ENCODE measurements at places on chromosomes 7 and 10.
A peak's percentile ranks its signal among the peaks of the same experiment; 100 is the strongest.

GRCh38 chr10:123275136-123275564 lies 120.9 kb downstream of the BUB3 start:
- no peak for DNase-seq

DNA sequence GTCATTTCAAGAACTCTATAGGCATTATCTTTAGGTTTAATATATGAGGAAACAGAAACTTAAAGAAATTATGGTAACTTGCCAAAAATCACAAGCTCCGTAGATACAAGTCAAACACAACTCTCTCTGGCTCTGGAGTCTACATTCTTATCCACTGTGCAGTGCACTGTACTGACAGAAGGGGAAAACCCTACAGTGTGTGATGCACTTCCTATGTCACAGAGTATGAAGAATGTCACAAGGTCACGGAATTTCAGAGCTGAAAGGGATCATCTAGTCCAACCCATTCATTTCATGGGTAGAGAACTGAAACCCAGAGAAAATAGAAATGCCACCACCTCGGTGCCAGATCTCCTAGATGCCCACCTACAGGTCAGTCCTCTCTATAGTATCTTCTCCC lies 86.1 kb downstream of the LRRTM3 start:
- DNase-seq, result no peak

DNA sequence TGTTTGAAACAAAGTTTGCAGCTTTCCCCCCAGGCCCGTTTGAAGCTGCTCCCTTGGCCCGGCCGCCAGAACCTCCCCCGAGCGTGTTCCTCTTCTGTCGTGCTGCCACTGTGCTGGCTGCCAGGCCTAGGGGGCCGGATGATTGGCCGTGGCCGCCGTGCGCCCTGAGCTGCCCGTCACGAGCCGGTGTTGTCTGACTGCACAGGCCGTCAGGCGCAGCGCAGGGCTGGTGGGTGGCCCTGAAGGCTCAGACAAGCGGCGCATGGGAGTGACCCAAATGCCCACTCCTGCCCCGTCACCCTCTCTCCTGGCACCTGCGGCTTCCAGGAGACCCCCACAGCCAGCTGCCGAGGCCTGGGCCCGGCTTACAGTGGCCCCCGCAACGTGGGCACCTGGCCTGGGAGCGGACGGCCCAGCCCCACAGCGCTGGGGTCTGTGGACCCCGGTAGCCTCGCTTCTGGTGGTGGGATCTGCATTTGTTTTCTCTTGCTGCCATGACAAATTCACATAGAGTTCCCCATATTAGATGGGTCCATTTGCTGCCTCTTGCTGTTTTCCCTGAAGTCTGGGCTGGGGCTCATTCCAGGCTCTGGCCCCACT lies 13.1 kb downstream of the JAKMIP3 start:
- DNase-seq, result no peak

DNA sequence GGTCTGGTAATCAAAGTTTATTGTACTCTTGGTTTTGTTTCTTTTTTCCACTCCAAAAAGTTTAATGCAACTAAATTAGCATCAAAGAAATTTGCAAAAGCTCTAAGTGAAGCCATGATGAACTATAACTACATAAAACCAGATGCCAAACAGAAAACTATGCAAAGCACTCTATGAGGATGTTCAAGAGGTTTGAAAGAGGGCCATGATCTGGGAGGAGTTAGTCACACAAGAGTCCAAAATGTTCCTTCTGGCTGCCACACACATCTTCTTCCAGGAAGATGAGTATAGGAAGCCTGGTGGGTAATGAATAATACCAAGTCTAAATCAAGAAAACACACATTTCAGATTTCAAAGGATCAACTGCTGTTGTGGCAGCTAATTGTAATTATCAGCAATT lies 28.4 kb downstream of the GLI3 start:
- DNase-seq, result no peak

DNA sequence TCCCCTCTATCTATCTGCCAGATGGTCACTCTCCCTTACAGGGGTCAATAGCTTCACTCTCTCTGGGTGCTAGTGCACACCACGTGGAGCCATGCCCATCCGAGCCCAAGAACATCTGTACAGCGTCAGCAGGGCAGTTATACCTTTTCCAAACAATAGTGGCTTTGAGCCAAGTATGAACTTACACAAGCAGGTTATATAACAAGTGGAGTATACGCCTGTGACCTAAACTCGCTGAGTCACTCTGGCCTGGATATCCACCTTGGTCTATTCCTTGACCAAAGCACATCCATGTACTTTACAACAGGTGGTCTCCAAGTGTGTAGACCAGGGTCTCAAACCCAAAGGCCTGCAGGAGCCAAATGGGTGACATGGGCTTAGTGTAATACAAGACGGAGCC lies 20.3 kb downstream of the PLAC9 start:
- no peak for DNase-seq

DNA sequence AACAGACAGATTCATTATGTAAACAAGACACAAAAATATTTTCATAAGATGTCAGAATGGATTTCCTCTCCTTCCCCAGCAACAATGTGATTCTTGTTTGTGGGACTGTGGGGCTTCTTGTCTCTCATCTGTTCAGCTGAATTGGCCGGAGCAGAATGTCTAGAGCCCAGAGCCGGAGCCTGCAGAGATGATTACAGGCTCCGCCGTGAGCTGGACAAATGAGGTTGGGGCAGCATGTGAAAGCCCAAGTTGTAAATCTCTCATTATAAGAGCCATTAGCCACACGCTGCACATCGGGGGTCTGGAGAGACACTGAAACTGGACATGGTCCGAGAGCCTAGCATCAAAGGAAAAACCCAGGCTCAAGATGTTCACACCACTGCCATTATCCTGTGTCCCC lies 137.0 kb upstream of the ADAM12 start:
- no peak for DNase-seq

DNA sequence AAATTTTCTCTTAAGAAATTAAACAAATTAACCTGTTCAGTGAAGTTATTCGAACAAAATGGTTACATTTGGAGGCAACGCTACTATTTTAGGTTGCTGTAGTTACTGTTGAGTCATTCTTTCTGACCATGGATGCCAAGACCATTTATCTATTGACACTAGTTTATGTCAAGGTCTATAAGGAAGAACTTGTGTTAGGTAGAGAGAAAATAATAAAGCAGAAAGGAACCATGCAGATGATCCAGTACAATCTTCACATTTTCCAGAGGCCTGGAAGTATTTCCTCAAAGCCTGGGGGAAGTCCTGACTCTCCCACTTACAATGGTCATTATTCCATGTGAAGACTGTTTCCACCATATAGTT lies 608.0 kb upstream of the GALNT17 start:
- DNase-seq, result no peak

DNA sequence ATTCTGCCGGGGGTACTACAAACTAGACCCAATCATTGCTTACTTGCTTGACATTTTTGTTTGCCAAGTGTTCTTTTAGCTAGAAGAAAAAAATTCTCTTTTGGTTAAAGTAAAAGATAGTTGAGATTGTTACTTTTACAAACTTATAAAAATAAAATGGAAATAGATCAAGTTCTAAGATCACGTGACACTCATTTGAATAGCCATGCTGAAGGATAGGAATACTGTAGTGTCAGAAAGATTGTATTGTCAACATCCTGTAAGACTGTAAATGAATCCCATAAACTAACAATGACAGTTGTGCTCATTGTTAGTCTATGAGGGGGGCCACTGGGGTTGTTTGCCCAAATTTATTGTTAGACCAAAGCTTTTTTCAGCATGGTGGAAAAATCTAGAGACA lies 10.5 kb downstream of the NRG3 start:
- DNase-seq, result no peak

DNA sequence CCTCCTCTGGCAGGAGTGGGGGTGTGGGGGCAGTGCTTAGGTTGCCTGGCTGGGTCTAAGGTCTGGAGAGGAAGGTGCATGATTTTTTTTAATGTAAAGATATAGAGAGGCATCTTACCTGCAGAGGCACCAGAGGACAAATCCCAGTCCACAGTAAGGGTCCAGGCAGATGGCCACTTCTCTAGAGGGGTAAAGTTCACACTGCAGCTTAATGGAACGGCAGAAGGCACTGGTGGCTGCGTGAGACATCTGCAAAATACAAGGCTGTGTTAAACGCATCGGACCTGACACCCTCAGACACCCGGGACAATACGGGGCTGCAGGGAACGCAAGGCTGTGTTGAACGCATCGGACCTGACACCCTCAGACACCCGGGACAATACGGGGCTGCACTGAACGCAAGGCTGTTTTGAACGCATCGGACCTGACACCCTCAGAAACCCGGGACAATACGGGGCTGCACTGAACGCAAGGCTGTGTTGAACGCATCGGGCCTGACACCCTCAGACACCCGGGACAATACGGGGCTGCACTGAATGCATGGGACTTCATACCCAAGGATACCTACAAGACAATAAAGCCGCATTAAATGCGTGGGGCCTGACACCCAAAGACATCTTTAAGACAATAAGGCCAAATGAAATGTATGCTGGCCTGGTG lies 206.0 kb downstream of the ZMYND11 start:
- no peak for DNase-seq

- DNase-seq, result peak; percentile 8
These were observed at the start of gene EGFR for GRCh38 chr7:55018361-55019190. EGFR (plus strand) TSS chr7:55019017; CDS start chr7:55019278, 261 bp downstream.

- no peak for DNase-seq
These were observed 268.0 kb downstream of the FRMD4A start for GRCh38 chr10:14062528-14063260.

- DNase-seq, result no peak
These were observed 25.2 kb downstream of the YWHAG start for GRCh38 chr7:76333511-76334101.

DNA sequence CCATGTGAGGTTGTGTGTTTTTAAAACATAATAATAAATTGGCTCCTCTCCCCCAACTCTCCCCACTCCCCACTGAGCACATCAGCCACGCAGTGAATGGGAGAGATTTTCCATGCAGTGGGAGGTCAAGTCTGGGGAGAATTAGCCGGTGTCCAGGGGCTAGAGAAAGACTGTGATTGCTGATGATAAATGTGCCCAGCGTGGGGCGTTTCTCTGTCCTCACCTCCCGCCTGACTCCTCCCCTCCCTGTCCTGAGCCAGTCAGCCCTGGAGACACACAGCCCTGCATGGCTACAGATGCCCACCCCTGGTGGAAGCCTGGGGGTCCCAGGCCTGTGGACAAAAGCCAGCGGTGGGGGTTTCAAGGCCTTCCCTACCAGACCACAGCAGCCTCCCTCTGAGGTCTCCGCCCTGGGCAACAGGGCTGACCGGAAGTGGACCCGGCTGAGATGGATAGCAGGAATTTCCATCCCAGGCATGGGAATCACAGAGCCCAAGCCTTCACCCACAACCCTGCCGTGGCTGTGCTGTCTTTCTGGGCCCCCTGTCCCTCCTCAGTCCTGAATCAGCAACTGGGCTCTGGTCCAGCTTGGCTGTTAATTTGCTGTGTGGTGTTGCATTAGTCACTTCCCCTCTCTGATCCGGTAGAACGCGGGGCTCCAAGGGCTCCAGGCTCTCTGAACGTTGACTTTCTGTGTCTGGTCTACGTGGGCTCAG lies 46.8 kb upstream of the SLC29A3 start:
- no peak for DNase-seq

DNA sequence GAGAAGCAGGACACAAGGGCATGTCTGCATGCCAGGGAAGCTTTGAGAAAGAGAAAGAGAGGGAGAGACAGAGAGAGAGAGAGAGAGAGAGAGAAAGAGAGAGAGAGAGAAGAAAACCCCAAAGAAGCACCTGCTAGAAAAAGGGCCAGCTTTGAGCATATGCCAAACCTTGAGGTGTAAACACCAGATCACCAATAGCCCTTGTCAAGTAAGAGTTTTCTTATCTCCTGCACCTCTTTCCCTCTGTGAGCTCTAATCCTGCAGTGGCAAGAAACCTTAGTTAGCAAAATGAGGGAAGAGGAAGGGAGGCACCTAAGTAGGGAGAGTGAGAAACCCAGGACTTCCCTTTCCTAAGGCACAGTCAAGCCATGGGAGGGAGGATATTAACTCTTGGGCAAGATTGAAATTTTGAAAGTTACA lies 11.3 kb upstream of the TRDMT1 start:
- no peak for DNase-seq

- no peak for DNase-seq
These were observed 165.2 kb downstream of the AUTS2 start for GRCh38 chr7:69763513-69763912.

GRCh38 chr7:128323459-128324367 lies 20.0 kb downstream of the RBM28 start:
- DNase-seq, result no peak

- no peak for DNase-seq
These were observed 81.7 kb upstream of the ITPRID1 start for GRCh38 chr7:31432176-31432575.

DNA sequence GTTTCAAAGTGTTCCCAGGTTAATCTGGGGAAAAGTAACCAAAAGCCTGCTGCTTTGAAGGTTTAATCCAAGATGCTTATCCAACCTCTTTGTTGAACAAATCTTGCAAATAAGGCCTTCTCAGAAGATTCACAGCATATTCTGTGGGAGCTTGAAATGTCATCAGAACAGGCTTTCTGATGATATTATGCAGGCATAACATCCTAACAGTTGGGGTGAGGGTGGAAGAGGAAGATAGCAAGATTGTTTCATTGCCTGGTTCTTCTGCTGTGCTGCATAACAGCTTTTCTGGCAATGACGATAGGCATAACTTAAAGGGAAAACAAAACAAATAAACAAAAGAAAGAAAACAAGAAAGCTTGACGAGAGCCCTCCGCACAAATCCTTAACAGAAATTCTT lies 217.4 kb downstream of the PHF14 start:
- no peak for DNase-seq

DNA sequence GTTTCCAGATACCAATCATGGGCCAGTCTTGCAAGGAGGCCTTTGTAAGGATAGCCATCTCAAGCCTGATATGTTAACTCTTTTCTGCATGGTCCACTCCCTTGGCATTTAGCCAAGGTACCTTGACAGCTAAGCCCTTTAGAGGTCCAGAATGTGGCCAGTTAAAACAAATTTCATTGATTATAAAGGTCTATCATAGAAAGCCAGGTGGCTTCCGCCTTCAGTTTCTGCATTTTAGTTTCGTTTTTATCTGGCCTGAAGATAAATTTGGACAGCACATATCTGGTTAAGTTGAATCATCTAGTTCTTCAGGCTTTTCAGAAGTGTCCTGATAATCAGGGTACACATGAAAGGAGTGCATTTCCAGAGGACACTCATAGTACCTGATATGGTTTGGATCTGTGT lies 30.7 kb downstream of the ANKIB1 start:
- no peak for DNase-seq

DNA sequence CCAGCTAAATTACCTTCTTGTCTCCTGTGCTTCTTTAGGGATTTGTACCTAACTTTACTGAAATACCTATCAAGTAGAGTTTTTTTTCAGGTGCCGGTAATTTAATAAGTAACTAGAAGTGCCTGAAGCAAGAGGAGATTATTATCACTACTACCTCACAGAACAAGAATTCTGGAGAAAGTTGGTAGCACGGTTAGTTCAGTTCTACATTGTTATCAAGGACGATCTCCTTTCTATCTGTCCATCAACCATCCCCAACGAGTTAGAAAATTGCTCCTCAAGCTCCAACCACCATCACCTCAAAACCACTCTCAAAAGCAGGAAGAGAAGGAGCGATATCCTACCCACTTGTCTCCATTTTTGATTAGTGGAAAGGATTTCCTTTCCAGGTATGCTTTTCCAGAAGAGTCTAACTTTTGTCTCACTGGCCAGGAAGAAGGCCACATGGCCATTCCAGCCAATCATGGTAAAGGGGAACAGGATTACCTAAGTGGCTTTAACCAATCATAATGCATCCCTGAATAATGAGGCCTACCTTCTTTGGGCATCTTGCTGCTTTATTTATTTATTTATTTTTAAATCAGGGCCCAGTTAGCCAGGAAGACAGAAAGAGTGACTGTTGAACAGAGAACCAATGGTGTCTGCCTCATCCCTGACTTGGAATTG lies 265.2 kb downstream of the SNX13 start:
- DNase-seq, result no peak

GRCh38 chr10:26738301-26738911 lies 40.9 kb downstream of the PDSS1 start:
- no peak for DNase-seq

Measured in stimulated activated CD4-positive, alpha-beta T cell treated with anti-CD3 and anti-CD28 coated beads, Interleukin-2, amount 100 ng/mL, for 24 hours (primary cell).